ENCODE measurements at places on chromosomes 4 and X. TPM values are rescaled to one million over a fixed set of nuclear protein-coding genes. Genes with fewer than 3 reads are reported as not detected.

SRPK3 gene
- polyA plus RNA-seq: 0.58 TPM

DNA sequence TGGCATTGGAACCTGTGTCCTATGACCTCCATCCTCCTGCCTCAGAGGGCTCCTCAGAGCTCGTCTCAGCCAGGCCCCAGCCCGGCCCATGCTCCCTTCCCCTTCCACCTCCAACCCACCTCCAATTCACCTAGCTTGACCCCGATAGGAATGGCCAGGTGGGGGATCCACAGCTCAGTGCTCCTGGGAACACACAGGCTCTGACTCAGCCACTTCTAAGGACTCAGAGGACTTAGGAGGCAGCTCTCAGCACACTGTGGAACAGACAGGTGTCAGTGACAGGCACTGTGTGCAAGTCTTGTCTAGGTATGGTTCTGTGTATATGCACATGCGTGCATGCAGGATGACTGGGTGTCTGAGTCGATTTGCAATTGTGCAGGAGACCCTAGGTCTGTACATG lies 44.8 kb downstream of the PJA1 start:
- DNase-seq: no peak

GRCh38 chrX:47958761-47959342 lies 44.9 kb downstream of the ZNF182 start:
- no peak for DNase-seq

DNA sequence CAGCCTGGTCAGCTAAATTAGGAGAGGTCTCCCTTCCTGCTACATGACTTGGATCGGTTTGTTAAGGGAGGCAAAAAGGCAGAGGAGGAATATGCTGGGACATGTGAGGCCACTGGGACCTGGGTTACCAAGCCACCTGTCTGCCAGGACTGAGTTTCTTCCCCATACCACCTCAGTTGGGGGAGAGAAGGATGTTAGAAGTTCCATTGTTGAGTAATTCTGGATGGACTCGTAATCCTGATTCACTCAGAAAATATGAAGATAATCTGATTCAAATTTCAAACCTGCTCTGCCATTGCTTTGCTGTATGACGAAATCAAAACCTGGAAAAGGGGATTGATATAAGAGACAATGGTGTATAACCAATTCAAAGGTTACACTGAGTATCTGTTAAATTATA lies 97.4 kb upstream of the S100G start:
- no peak for DNase-seq

GRCh38 chrX:46447384-46447783 lies 97.8 kb downstream of the ZNF674 start:
- no peak for DNase-seq

DNA sequence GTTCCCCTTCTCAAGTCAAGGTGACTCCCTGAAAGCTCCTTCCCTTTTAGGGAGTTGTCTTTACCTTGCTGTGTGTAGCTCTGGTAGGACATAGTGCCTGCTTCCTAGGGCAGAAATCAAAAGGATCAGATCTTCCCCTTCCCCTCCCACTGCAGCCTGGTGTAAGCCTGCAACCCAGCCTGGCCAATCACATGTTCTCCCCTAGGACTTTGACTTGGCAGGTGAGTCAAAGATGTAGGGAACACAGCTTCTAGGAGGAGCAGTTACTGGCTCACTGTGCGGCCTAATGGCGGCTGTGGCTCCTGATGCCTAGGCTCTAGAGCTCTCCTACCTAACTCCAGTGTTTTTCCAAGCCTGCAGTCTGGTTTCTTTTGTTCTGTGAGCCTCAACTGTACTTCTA lies 103.9 kb downstream of the AASDH start:
- DNase-seq: no peak

GPR173 gene
- polyA plus RNA-seq: 1.7 TPM

DNA sequence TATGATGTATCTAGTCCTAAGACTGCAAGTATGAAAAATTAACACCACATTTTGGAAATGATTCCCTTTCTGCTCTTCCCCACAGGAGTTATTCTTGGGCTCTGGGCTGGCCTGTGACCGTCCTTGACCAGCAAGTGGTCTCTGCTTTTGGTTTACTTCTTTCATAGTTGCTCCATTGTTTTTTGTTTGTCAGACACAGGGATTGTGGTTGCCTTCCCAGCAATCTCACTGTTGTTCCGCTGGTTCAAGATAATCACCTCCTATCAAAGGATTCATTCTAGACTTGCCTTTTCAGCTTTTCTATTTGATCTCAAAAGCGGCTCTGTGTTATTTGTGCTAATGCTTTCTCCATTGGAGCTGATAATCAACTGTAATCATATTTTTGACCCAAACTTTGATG lies 218.8 kb downstream of the MGST2 start:
- DNase-seq: no peak

NEIL3 gene
- polyA plus RNA-seq: not detected

UGT8 gene
- polyA plus RNA-seq: 20.0 TPM

DNA sequence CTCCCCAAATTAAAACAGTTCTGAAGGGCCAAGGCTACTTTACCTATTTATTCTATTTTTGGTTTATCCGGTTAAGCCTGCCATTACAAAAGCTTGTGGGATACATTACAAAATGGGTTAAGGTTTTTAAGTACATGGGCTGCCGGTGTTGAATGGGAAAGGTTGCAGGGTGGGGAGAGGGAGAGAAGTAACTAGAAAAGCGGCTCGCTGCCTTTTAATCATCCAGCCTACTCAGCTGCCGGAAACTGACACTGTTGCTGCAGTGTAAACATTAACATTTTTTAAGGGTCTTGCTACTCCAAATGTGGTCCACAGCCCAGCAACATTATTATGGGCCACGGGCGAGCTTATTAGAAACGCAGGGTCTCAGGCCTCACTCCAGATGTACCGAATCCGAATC lies 1.5 kb upstream of the IL1RAPL1 start:
- peak; percentile 25 for DNase-seq

All from kidney (tissue), 22 donors.